ENCODE measurements at places on chromosomes 7 and 10. TPM values are rescaled to one million over a fixed set of nuclear protein-coding genes. Genes with fewer than 3 reads are reported as not detected.

ARHGEF5 gene
- 9.3 TPM for total RNA-seq

GRCh38 chr10:33137356-33138005, 179.5 kb upstream of the ITGB1 start:
- H3K4me1 ChIP-seq, result peaks cover 40% of the 10 kb centered on the region
- peak overlapping the region; percentile 74 for H3K27ac ChIP-seq
- H3K27me3 ChIP-seq, result no peaks in the 10 kb centered on the region
- no peaks in the 10 kb centered on the region for H3K36me3 ChIP-seq
- no peak overlapping the region for H3K4me3 ChIP-seq

DNA sequence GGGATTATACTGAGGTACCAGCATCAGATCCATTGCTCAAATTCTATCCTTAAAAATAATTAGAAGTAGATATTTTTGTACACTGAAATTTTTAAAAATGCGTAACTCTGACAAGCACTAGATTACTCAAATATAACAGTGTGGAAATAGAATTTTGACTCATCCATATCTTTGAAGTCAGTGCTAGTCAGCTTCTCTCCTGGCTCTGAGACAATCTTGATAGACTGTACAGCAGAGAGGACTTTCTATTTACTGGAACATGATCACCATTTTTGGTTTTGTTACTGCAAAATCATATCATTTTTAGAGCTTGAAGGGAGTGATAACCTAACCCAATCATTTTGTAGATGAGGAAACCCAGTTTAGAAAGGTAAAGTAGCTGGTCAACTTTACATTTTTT, 195.0 kb downstream of the MTERF1 start:
- DNase-seq, result peak; percentile 76
- peaks cover 13% of the 10 kb centered on the region for H3K4me1 ChIP-seq
- no peak overlapping the region for H3K4me3 ChIP-seq
- H3K27me3 ChIP-seq, result no peaks in the 10 kb centered on the region
- H3K27ac ChIP-seq, result no peak overlapping the region

FXYD4 gene
- not detected for total RNA-seq

PRSS2 gene
- total RNA-seq, result not detected

PRSS37 gene
- not detected for total RNA-seq

SYT15 gene
- total RNA-seq, result 1.4 TPM

MLXIPL gene
- 0.41 TPM for total RNA-seq

GRCh38 chr10:9096288-9096687, 1041.8 kb downstream of the GATA3 start:
- no peaks in the 10 kb centered on the region for H3K4me1 ChIP-seq
- no peaks in the 10 kb centered on the region for H3K27me3 ChIP-seq
- H3K36me3 ChIP-seq, result no peaks in the 10 kb centered on the region
- no peak overlapping the region for H3K4me3 ChIP-seq

DNA sequence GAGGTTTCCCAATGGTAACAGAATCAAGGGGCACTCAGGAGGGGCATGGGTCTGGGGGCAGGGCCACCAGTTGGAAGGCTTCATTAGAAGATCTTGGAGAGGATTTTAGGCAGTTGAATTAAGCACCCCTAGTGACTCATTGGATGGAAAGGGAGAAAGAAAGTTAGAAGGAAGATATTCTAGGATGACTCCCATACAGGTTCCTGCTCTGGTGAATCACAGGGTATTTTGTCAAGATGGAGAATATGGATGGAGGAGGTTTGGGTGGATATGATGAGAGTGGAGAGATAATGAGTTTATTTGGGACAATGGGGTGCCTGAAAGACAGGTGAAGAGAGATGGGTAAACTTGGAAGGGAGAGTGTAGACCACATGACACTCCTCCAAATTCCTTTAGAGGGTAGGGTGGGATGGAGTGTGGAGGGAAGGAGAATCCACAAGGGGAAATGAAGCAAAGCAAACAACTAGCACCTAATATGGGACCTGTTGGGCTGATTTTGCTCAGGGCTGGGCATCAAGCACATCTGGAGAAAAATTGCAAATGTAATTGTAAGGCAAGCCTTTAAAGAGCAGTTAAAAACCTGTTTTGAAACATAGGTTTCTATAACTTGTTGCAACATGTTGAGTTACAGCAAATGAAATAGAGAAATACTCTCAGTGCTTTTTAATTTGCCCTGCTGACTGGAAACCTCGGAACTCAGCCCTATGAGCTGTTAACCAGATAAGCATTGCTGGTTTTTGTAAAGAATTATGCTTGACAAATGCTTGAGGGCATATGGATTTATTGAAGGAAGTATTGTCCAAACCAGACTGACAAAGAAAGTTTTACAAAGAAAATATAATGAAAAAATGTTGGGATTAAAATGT, 2.9 kb upstream of the ENTPD7 start:
- no peaks in the 10 kb centered on the region for H3K27me3 ChIP-seq
- no peak overlapping the region for H3K27ac ChIP-seq
- DNase-seq, result no peak
- H3K4me3 ChIP-seq, result no peak overlapping the region

ZNF804B gene
- total RNA-seq, result not detected

DNA sequence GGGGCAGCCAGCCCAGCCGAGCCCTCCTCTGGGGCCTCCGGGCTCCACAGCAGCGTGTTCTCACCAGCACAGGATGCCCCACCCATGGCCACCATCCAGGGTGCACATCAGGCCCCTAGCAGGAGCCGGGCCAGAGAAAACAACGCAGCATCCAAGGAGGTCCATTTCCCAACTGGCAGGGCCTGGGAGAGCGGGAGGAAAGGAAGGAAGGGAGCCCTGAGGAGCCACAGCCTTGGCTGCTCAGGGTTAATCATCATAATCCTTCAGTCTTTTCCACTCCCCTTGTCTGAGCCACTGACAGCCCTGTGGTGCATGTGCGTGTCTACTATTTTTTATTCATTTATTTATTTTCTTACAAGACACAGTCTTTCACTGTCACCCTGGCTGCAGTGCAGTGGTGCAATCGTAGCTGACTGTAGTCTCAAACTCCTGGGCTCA, 3.6 kb downstream of the PLAC9 start:
- H3K27ac ChIP-seq, result no peak overlapping the region
- DNase-seq, result peak; percentile 45
- no peaks in the 10 kb centered on the region for H3K36me3 ChIP-seq
- no peaks in the 10 kb centered on the region for H3K27me3 ChIP-seq
- no peak overlapping the region for H3K4me3 ChIP-seq

DNA sequence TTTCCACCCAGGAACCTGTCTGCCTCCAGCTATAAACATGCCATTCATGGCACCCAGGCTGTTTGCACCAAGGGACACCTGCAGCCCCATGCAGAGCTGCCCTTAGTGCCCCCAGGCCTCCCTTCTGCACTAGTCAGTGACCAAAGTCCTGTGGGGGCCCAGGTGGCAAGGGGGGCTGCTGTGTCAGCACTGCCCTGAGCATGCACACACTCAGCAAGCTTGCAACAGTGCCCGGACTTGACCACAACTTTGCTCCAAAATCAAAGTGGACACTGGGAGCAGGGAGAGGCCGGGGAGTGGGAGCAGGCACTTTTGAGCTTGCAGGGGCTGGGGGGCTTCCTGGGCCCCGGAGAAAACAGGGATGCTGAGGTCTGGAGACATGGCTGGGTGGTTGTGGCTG, 192.9 kb upstream of the MBL2 start:
- H3K4me1 ChIP-seq, result no peaks in the 10 kb centered on the region
- no peaks in the 10 kb centered on the region for H3K27me3 ChIP-seq
- DNase-seq, result no peak
- no peak overlapping the region for H3K4me3 ChIP-seq
